ENCODE measurements at places on chromosomes 5 and 9.

GRCh38 chr5:89901983-89902382 is 507.6 kb downstream of the CETN3 start:
- no peak for DNase-seq

DNA sequence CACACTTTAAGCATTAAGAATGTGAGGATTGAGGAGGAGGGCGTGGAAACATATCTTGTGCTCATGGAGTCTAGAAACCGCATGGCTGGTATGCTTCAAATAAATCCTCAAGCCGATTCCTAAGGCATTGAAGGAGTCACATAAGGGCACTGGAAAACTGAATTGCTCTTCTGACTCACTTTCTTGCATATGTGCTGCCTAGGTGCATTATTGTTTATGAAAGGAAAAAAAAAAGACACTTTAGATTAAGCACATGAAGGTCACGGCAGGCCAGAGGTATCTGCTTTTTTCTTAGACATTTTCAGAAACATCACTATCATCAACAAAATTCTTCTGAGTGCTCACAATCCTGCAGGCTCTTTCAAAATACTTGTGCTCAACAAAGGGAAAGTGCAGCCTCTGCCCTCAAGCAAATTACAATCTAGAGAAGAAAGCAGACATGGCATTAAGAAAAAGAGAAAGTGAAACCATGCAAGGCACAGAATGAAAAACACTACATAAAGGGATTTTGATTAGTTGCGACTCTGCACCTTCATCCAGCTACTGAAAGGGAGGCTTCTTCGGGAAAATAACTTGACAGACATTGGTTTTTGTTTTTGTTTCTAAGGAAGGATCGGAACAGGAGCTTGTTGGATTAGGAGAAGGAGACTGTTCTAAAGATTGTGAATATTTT is 2117.6 kb downstream of the MAT2B start:
- no peak for DNase-seq

DNA sequence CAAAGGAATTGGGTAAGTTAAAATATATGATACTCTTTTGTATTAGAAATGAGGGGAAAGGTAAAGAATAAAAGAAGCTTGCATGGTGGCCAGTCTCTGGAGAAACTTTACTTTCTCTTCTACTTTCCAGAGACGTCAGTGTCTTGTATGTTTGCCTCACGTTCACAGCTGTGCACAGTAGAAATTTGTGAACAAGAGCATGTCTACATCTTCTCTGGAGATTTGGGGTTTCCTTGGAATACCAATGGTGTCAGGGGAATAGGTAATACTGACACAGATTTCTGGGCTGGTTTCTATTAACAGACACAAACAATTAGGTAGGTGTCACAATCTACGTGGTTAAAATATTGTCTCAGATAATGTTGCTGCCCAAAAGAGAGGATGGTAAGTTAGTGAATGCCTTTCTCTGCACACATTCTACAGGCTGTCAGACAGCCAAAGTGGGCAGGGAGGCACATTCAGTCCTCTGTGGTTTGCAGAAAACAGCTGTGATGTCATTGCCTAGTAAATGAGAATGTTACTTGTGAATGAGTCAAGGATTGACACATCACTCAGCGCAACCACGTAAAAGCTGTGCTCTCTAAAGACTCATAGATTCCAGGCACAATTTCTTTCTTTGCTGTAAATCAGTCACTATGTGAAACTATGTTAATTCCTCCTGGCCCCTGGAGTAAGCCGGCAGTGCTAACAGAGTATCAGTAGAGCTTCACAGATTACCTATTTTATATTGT is 397.1 kb downstream of the MAN2A1 start:
- peak; percentile 82 for DNase-seq

DNA sequence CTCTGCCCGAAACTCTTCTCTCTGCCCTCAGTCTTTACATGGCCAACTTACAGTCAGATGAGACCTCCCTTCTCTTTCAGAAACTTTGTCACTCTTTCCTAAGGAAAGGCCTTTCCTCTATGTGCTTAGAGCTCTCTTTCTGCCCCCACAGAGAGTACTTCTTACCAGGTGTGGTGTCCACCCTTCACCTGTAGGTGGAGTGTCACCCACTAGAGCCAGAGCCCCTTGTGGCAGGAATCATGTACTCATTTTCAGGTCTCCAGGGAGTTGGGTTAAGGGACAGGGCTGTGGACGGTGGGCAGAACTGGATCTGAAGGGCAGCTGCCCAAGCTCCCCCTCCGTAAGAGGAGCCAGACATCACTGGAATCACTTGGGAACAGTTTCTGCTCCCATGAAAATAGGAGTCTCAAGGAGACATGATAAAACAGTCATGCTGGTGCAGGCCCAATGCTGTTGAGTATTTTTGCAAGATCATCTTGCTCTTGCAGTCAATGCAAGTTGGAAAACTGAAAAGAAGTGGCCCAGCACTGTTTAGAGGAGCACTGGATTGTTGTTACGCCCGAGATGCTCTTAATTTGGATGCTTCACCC is 436.7 kb downstream of the ZSWIM6 start:
- peak; percentile 14 for DNase-seq

- DNase-seq, result no peak
Observed at GRCh38 chr9:134617836-134618162, 23.8 kb upstream of the COL5A1 start.

- DNase-seq, result no peak
Observed at GRCh38 chr5:113276001-113276400, 158.8 kb downstream of the TSSK1B start.

DNA sequence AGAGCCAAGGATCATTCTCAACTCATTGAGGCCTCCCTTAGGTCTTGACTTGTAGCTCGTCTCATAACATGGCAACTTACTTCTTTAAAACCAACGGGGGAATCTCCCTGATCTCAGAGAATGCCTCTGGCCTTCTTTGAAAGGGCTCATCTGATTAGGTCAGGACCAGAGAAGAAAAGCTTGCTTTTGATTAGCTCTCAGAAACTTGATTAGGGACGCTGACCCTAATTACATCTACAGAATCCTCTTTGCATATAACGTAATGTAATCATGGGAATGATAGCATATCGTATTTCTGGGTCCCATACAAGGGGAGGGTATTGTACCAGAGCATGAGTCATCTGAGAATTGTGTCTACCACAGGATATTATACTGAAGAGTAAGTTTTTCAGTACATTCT is 125.1 kb upstream of the SH3GL2 start:
- no peak for DNase-seq

Measured in activated T-cell treated with anti-CD3 and anti-CD28 coated beads, Interleukin-2, amount 50 U/mL, for 72 hours (primary cell).